NCI-H2029 treated with DMSO at 0.1 percent for 48 hours (cell line): ENCODE measurements at places on chromosomes 5 and 9.

DNA sequence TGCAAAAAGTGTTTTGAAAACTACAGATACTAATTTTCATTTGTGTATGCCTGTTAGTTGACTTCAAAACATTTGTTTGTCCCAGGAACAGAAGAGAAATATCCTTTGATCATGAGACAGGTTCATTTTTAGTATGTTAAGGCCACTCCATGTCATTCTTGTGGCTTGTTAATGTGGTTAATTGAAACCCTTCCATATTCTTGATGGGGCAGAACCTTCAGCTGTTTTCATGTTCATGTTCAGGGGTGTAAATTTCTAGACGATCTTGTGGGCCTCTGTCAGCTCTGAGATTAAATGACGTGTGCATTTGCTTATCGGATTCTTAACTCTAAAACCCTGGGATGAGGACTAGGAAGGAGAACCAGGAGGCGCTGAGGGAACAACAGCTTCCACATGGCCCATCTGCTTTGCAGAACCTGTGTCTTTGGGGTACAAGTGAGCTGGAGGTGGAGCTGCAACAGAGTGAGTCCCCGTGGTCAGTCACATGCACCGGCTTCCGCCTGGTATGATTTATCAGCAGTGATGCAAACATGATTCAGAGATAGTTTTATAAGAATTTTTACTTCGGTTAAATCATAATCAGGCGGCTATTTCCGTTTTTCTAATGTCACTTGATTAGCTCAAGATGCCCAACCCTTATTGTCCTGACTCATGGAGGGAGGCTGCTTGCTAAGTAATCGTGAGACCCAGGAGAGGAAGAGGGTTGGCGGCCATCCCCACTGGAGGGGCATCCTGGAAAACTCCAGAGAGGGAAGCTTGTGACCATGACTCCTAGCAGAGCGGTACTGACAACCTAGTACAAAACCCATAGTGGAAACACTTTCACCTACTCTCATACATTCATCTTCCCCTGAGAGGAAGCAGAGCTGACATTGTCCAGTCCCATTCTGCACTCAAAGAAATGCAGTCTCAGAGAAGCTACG lies 138.4 kb downstream of the C9orf152 start:
- no peak for DNase-seq

DNA sequence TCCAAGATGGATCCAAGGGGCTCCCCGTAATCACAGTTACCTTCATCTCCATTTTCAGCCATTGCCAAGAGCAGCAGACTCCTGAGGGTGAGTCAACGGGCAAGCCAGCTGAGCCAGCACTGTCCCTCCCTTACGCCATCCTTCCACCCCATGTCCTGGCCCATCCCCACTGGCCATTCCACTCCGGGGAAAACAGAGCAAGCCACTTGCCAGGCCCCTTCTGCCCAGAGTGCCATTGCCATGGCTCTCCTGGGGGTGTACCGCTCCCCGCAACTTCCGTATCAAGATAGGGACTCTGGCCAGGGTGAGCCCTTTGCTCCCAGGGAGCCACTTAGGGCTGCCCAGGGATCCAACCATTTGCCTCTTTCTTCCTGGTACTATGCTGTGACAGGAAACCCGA lies 48.9 kb upstream of the CDKN2AIPNL start:
- DNase-seq: no peak

DNA sequence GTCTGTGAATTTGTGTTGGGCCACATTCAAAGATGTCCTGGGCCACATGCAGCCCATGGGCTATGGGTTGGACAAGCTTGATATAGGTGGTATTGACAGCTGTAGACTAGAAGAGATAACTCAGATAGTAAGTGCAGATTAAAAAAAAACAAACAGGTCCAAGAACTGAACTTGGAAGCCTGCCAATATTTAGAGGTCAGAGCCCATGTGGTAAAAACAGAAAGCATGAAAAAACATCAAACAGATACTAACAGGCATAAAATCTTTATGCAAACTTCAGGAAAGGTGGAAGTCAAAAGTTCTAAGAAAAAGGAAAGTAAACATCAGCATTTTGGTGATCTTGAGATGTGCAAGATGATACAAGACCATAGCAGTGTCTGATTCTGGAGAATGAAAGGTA lies 155.1 kb upstream of the NR4A3 start:
- DNase-seq: no peak

GRCh38 chr5:37326536-37326935 lies 44.4 kb downstream of the NUP155 start:
- DNase-seq: no peak

GRCh38 chr5:91390268-91390667 lies 7.2 kb upstream of the ARRDC3 start:
- no peak for DNase-seq

- no peak for DNase-seq
Measured at GRCh38 chr5:15132816-15133405, 261.3 kb upstream of the ANKH start.

DNA sequence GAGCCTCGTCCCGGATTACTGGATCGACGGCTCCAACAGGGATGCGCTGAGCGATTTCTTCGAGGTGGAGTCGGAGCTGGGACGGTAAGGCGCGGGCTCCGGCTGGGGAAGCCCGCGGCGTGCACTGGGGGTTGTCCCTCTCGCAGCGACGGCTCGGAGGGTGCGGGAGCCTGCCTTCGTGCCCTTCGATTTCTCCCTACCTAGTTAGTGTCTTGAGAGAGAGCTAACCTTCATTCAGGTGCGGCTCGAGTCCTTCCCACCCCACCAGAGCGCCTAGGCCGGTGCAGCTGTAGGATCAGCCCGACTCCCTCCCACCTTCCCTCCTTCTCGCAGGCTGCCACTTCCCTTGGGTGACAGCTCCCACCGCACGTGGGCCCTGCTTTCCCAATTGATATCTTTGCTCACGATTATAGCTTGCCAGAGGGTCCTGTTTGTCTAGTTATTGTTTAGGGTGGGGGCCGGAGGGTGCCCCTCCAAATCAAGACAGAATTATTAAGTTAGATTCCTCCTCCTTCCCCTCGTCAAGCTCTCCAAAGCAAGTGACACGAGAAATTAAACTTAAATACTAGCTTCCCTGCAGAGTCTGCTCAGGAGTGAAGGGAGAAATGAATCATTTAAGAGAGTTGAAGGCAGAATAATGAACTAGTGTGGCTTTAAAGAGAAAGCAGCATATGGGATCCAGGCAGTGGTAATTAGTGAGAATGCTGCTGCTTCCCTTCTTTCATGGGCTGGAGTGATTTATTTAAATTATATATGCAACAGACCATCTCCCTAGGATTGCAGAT lies 569 bp downstream of the CAMK4 start:
- no peak for DNase-seq

DNA sequence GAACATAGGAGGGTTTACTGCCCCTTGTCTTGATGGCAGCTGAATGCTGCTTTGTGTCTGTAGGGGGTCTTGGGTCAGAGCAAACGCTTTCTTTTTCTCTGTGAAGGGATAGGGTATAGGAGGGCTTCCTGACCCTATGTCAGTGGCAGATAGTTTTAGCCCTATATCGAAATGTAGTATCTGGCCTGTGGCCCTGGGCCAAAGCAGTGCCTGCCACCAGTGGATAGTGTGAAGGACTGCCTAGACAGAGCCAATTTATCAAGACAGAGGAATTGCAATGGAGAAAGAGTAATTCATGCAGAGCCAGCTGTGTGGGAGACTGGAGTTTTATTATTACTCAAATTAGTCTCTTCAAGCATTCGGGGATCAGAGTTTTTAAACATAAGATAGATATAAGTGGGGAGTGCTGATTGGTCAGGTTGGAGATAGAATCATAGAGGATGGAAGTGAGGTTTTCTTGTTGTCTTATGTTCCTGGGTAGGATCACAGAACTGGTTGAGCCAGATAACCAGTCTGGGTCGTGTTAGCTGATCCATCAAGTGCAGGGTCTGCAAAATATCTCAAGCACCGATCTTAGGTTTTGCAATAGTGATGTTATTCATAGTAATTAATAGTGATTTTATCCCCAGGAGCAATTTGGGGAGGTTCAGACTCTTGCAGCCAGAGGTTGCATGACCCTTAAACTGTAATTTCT lies 178.5 kb downstream of the GDNF start:
- no peak for DNase-seq

DNA sequence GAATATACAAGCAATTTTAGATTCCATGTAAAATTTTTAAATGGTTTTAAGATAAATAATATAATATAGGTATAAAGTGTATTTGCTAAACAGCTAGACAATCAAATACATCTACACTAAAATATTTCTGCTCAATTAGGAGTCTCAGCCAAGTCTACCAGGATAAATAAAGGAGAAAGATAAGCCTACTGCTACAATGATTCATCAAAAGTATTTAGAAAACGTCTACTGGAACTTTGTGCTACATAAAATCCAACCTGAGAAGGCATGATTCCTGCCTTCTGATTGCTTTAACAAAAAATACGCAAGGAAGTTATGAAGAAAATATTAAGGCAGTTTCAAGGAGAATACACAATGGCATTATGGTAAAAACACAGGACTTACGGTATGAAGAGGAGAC lies 570.6 kb downstream of the EFNA5 start:
- DNase-seq: no peak

GRCh38 chr9:98594546-98595160 lies 114.1 kb downstream of the GABBR2 start:
- no peak for DNase-seq

DNA sequence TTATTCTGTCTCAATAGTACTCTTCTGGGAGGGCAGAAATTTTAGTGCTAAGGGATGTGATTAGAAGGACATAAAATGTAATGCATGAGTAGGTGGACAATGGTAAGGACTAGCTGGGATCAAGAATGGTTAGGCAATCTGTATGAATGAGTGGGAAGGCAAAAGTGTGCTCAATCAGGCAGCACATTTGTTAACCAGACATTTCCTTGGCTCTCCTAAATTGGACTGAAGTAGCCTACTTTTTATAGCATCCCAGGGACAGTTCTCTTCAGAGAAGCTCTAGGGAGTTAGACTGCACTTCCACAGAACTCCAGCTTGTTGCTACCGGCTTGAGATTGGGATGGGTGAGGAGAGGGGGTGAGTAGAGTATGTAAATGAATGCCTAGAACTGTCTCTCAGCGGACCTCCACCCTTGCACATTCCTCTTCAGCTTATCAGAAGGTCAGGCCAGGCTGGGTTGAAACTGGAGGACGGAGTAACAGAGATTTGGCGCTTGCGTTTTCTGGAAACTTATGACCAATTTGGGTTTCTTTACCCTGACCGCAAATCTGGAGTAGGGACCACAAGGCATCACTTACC lies 19.0 kb upstream of the ARL14EPL start:
- DNase-seq: no peak
